ENCODE measurements at places on chromosomes 7 and 10.

GRCh38 chr10:19728964-19729363, 87.3 kb upstream of the PLXDC2 start:
- no peak for DNase-seq

DNA sequence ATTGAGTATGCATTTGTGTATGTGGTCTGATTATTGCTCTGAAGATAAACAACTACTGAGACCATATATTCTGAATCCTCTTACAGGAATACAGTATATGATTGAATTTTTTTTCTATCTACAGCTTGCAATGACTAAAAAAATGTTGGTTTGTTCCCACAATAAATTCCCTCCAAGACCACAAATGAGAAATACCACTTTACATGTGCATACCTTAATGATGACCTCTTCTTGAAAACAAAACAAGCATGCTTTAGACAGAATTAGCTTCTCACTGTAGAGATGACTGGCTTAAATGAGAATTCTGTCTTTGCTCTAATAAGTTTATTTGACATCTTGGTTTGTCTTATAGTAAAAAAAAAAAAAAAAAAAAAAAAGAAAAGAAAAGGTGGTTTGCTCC, 241.5 kb downstream of the PCDH15 start:
- no peak for DNase-seq

GRCh38 chr10:101284744-101285463, 55.6 kb upstream of the LBX1 start:
- DNase-seq, result no peak

GRCh38 chr10:129993621-129994020, 29.5 kb upstream of the EBF3 start:
- DNase-seq, result no peak

- no peak for DNase-seq
Measured at GRCh38 chr7:132380059-132380458, 196.2 kb downstream of the PLXNA4 start.

- DNase-seq, result no peak
Measured at GRCh38 chr10:81914736-81915503, 39.9 kb downstream of the NRG3 start.

GRCh38 chr7:114932991-114933390, 11.1 kb downstream of the MDFIC start:
- DNase-seq, result no peak

GRCh38 chr7:41006306-41006995, 696.4 kb downstream of the INHBA start:
- no peak for DNase-seq

GRCh38 chr10:102869258-102870198, at the start of gene AS3MT:
AS3MT (plus strand) TSS chr10:102869470; CDS start chr10:102869593, 123 bp downstream.
- DNase-seq, result peak; percentile 51

DNA sequence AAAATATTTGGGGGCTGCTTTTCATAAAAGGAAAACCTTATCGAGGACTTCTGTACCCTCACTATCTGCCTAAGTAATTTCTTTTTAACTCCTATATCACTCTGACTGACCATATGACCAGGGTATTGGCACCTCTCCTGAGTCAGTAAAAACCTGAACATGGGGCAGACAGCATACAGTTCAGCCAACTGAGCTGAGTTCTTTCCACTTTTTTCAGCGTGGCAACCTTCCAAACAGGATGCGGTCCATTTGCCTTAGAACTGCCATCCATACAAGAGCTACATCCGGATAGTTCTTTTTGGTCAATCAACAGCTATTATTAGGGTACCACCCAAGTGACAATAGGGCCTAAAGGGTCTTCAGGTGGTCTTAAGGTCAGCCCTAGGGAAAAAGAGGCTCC, 122.6 kb downstream of the MARCHF5 start:
- DNase-seq, result no peak

- DNase-seq, result peak; percentile 37
Measured at GRCh38 chr10:100006243-100006886, 3.4 kb downstream of the DNMBP start.

DNA sequence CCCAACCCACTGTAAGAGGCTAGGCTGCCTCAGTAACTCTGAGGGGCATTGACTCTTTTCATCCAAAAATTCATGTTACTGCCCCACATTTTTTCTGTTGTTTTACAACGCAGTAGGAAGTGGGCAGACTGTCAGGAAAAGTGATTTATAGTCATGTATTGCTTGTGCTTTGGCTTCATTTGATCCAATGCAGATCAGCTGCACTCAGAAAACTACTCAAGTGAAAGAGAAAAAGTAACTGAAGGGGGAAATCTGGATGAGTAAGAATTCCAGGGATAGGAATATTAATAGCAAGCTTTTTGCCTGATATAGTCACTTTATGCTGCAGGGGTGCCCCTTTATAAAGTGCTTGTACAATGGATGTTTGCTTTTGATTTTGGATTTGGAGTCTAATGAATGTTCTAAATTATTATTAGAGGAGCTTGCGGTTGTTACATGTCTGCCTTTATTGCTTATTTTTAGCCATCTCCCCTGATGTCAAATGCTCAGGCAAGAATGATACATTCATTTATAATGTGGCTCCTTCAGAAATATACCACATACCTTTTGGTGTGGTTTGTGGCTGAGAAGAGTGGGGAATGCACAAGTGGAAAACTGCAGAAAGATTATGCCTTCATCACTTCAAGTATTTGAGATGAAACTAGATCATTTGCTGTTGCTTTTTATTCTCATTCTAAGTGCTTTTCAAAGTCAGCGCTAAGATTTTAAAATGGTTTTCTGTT, 86.1 kb downstream of the EGFR start:
- DNase-seq, result no peak

DNA sequence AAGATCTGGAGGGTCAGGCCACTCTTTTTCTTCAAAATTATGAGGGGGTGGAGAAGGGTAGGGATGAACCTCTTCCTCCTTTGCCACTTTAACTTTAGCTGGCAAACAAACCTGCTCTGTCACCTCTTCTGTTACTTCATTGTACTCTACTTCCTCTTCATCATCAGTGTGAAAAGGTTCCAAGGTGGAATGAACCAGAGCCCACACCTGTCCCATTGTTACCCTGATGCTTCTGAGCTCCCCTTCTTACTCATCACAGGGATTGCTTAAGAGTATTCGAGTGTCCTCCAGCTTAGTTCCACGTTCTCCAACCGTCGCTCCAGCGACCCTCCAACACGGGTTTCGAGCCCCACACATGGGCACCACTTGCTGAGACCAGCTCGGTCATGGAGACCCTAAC, 5.2 kb downstream of the MRPS24 start:
- DNase-seq, result no peak

DNA sequence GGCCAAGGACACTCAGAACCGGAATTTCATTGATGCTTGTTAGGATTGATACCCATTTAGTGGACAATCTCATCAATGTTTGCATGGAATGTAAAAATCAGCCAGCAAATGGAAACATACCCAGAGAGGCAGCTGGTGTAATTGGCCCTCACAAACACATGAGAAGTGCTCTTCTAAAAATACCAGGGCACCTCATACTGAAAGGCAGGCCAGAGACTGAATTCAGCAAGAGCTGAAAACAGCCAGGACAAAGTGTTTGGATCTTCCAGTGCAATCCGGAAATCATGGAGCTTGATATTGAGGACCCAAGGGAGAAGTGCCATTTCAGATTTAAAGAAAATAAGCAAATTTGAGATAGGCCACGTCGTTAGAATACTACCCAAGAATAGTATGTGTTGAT, 498.6 kb downstream of the GALNT17 start:
- DNase-seq, result no peak

DNA sequence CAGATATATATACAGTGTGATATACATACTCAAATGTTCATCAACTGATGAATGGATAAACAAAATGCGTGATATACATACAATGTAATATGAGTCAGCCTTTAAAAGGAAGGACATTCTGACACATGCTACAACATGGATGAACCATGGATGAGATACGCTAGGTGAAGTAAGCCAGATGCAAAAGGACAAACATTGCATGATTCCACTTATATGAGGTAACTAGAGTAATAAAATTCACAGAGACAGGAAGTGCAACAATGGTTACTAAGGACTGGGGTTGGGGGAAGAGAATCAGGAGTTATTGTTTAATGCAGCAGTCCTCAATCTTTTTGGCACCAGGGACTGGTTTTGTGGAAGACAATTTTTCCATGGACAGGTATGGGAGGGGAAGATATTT, 47.3 kb upstream of the PIK3AP1 start:
- no peak for DNase-seq

- no peak for DNase-seq
Measured at GRCh38 chr7:134709197-134709596, 62.5 kb downstream of the BPGM start.

DNA sequence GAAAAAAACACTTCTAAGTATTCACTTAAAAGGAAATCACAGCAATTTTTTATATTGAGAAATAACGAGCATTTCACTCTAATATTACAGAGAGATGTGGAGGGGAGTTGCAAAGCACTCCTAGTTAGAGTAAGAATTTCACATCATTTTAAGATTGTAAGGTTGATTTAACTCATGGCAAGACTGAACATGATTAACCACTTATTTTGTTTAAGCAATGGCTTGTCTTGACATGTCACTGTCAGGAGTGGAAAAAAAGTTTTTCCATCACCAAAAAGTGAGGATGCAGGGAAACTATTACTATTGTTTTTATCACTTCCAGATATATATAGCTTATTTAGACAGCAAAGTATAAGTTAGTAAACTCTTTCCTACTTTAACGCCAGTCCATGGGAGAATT, 27.1 kb downstream of the CD36 start:
- DNase-seq, result no peak

GRCh38 chr7:114930107-114930661, 8.3 kb downstream of the MDFIC start:
- DNase-seq, result no peak

DNA sequence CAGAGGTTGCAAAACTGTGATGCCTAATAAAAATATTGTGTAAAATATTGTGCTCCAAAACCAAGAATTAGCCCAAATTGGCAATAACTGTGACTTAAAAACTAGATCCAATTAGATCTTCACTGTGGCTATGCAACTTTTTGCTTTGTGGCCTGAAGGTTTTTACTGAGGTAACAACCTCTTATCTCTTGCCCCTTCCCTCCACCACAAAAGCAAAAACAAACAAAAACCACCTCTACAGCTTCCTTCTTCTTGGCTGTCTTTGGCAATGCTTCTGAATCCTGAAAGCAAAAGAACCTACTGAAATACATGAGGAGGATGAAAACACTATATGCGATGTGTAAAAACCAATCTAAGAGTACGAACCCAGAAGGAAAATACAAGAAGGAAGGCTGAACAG, 226.7 kb upstream of the MBL2 start:
- no peak for DNase-seq

GRCh38 chr7:13111230-13111629, 423.8 kb downstream of the ARL4A start:
- no peak for DNase-seq

DNA sequence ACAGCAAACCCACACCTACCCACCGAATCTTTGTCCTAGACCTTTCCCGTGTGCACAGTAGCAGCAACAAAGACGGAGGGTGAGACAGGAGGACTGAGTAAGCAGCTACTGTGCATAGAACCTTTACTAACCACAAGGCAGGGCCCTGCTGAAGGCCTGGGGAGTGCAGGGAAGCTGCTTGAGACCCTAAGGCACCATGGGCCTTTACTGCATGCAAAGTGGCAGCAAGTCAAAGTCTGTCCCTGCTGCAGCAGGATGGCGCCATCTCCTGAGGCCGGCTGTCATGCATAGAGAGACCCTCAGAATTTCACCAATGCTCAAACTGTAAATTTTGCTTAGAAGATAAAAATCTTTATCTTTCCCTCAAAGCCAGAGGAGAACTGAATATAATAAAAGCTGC, 610.5 kb downstream of the ACTR3B start:
- DNase-seq, result no peak

DNA sequence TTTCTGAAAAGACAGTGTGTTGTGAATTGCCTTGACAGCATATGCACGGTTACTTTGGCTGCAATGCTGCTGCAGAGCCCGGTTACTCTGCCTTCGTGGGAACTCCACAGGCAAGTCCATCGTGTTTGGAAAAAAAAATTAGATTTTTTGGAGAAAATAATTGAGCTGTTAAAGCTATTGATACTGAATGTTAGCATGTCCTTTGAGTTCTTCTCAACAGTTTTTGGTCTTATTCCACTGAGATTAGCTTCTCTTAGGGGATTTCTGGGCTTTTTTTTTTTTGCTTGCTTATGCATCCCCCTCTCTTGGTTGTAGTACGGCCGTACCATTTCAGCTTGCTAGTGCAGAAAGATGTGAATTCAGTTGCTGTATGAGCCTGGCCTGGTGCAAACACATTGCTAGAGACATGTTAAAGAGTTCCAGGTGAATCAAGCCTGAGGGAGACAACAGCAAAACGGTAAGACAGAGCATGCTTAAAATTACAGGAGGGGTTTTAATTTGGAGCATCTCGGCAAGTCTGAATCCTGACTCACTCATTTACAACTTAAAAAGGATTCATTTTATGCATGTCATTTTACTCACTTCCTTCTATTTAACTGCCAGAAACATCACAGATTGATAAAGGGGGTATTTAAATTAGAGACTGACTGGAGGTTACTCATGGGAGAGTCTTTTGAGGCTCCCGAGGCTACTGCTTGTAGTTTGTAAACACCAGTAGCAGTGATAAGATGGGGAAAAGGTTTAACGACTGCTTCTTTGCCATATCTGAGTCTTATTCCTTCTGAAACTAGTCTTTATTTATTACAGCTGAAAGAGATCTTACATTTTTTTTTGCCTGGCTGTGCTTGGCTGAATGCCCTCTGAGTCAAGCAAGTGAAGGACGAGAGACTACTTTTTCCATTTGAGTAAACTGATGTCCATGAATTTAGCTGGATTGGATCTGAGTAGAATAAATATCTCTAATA, 113.7 kb downstream of the CDK14 start:
- DNase-seq, result no peak

DNA sequence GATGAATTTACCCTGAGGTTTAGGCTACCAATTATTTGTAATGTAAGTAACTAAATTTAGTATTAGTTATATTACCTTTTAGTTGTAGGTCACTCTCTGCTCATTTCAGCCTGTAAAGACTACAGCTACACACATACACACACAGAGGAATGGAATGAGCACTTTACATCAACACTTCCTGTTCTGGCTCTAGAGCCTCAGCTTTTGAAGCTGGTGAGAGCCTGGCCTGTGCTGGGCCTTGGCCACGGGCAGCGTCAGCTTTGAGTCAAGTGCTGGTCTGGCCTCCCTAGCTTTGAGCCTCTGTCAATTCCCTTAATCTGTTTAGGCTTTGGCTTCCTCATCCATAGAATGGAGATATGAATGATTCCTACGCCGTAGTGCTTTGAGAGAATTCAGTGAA, 141.7 kb downstream of the EGFR start:
- no peak for DNase-seq

DNA sequence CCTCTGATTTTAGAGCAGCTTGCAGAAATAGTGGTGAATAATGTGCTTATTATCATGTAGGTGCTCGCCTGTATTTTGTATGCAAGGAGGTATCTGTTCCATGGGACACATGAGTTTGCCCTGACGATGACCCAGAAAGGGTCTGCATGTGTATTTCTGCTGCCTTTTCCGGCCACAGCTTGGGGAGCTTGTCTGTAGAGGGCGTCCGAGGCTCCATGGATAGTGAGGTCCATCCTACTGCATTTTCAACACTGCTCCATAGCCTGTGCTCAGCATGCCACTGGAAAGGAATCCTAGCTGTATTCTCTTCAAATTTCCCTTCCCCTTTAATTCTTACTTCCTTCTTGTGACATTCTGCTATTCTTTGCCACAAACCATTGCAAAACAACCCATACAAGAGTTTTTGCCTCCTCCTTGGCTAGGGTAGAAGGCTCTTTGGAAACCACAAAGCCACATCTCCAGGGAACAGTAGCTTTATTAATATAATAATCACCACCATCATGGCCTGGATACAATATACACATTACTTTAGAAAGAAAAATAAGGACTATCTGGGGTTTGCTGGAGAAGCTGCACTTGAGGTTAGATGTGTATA, 127.7 kb downstream of the DYNC1I1 start:
- DNase-seq, result no peak

GRCh38 chr7:44149571-44150465, 8.7 kb upstream of the MYL7 start:
- DNase-seq, result no peak
